Testis (tissue), 5 donors: ENCODE measurements at places on chromosomes 12 and 14. TPM values are rescaled to one million over a fixed set of nuclear protein-coding genes. Genes with fewer than 3 reads are reported as not detected.

The INSM2 gene
- polyA plus RNA-seq: 0.55 TPM

The CD4 gene
- 22.2 TPM for polyA plus RNA-seq

The CYP27B1 gene
- 2.2 TPM for polyA plus RNA-seq

The PIWIL1 gene
- 203 TPM for polyA plus RNA-seq

The RDH11 gene
- polyA plus RNA-seq: 63.2 TPM

The RNASE1 gene
- 1,880 TPM for polyA plus RNA-seq
